ENCODE measurements at places on chromosomes 1 and 21.
A peak's percentile ranks its signal among the peaks of the same experiment; 100 is the strongest.

DNA sequence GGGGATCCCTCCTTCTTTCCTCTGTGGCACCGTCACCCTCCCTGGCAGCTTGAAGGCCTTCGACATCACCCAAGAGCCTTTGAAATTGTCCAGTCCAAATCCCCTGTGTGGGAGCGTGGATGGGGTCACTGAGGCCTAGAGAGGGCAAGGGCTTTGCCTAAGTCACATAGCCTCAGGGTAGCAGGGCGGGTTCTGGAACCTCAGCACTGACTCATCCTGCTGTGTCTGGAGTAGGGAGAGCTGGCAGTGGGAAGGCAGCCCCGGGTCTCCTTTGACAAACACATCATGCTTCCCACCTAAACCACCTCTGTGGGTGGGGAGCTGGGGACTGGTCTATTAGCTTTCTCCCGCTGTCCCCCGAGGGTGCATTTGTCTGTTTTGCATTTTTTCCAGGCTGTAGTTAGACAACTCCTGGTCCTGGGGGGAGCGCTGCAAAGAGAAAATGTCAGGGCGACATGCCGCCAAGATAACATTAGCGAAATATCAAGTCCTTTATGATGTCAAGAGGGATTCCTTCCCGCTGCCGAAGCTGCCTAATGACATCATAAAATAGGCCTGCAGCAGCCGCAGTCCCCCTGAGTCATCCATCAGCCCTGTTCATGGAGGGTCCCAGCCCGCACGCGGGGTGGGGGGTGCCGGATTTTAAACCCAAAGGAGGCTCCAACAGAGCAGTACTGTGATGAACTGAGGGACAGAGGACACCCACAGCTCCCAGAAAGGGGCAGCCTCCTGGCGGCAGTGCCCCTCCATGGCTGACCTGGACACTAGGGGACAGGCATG lies 77.0 kb upstream of the POU3F1 start:
- DNase-seq = no peak

- DNase-seq = no peak
Measured at GRCh38 chr21:34037009-34037795, 36.2 kb upstream of the MRPS6 start.

GRCh38 chr1:115429884-115430283 lies 91.8 kb upstream of the NGF start:
- no peak for DNase-seq

DNA sequence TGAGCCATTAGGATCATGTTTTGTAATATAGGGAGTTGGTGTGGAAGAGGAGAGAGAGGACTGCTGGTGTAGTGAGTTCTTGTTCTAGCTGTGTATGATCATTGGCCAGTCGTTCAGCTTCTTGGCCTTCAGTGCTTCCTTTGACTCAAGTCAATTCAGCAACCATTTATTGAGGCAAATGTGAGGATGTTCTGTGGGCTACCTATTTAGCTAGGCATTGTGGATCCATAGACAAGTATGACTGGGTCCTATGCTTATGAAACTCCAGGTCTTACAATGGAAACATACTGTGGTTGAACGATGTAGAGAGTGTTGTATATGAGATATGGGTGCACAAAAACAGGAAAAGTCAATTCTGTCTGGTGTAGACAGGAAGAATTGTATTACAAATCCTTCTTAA lies 41.7 kb downstream of the NFIA start:
- no peak for DNase-seq

GRCh38 chr21:29403922-29404538 lies 105.3 kb downstream of the BACH1 start:
- DNase-seq = no peak

DNA sequence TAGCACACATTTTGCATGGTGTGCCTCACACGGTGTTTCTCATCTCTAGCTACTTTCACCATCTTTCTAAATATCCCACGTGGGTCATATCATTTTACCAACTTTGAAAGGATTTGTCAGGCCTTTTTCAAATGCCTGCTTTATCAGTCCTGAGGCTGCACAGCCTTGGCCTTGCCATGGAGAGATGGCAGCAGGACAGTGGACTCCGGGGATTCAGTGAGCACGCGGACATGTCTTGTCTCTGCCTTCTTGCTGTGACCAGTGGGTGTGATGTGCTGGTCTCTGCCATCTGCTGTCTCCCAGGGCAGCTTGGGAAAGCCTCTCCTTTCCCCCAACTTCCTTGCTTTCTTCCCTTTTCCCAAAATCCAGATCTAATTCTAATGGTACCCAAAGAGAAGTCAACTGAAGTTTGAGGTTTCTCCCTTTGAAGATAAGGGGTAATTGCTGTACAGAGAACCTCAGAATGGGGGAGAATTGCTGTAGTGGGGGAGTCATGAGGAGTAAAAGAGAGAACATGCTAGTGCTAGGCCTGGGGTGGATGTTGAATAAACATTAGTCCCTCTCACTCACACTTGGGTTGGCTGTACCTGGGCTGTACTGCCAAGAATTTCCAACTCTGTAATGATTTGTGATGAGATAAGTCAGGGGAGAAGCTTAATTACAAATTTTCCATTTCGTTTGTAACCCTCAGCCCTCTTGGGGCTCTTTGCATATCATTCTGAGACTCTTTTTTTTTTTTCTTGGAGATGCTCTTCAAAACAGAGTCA lies 99.5 kb downstream of the GALNT2 start:
- no peak for DNase-seq

DNA sequence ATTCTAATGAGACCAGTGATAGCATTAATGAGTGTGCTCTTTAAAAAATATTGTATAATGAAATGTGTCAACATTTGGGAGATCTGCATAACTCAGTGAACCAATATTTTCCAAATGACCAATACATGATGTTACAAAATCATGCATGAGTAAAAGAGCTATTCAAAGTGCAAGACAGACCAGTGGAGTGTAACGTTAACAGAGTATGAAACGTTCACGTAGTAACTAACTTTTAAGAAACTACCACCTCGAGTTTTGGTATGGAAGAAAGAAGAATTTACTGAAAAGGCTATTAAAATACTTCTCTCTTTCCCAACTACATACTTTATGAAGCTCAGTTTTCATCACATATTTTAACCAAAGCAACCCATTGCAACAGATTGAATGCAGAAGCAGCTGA lies 9.6 kb upstream of the SLC6A9 start:
- no peak for DNase-seq

DNA sequence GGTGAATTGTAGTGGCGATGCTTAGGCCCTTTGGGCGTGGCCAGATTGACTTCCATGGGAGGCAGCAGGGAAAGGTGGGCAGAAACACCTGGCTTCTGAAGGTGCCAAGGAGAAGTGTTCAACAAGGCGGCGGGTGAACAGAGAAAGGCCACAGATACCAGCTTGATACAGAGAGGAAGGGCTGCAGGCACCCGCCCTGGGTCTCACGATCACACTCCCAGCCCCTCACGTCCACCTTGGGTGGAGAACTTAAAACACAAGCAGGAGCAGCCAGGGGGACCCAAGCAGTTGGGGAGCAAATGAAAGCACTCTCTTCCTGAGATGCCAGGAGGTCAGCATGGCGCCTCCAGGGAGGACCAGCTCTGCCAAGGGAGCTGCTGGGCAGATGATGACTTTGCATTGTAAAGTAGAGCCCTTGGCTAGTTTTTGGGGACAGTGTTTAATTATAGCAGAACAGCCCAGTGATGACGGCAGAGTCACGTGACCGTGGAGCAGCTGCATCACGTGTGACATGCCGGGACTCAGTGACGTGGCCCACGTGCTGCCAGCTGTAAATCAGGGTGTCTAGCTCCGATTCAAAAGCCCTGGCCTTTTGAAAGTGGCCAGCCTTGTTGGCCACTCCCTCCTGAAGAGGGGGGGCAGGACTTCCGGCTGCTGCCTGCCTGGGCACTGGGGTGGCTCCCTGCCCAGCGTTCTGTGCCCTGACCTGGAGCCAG lies 19.0 kb downstream of the SLC37A1 start:
- DNase-seq = peak; percentile 41

- no peak for DNase-seq
Measured at GRCh38 chr1:23475641-23476040, 8.3 kb downstream of the ASAP3 start.

GRCh38 chr1:42328047-42328625 lies 6.9 kb downstream of the FOXJ3 start:
- DNase-seq = no peak

DNA sequence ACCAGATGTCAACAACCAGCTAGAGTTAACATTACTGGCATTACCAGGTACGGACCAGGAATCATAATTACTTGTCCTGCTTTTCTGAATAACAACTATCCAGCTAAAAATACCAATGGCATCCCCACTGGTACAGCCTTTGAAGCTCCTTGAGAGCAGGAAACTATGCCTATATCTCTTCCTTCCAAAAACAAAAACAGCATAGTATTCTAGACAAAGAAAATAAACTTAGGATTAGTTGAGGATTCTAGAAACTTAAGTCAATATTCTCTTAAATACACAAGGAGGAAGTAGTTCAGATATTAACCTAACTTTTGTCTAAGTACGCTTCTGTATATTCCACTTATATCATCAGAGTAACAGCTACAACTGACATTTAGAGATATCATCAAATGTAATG lies 3.0 kb downstream of the FUBP1 start:
- DNase-seq = no peak

- no peak for DNase-seq
Measured at GRCh38 chr21:17071093-17071492, 441.8 kb upstream of the CXADR start.

- DNase-seq = no peak
Measured at GRCh38 chr1:1869469-1869868, 21.4 kb downstream of the GNB1 start.

GRCh38 chr1:229191066-229191674 lies 79.7 kb upstream of the RAB4A start:
- no peak for DNase-seq

GRCh38 chr1:207470927-207471326 lies 16.8 kb downstream of the CR2 start:
- no peak for DNase-seq

GRCh38 chr21:36916718-36917117 lies 49.8 kb downstream of the HLCS start:
- DNase-seq = no peak

- no peak for DNase-seq
Measured at GRCh38 chr1:31804098-31804497, 11.7 kb downstream of the SPOCD1 start.

DNA sequence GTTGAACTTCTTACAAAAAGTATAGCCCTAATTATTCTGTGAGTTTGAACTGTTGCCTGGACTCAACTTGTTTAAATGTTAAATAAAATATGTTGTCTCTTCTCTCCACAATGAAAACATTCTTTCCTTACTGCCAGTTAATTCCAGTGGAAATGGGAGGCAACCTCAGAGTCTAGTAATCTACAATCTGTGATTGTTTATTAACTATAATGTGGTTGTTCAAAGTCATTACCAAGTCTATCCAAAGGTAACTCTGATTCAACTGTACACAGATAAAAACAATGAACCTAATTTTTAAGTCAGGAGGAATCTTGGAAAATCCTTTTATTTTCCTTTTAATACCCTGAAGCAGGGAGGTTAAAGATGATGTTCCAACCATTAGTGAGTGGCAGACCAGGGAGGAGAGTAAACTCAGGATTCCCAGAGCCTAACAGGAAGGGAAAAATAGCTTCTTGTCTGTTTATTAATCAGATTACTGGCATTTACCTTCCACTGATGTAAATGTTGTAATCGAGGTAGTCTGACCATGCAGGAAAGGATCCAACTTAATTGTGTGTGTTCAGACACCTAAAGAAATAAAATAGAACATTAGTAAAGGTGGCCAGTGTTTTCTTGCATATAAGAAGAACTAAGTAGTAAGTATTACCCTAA lies 57.1 kb upstream of the TBX15 start:
- no peak for DNase-seq

GRCh38 chr21:42835211-42835610 lies 44.1 kb downstream of the WDR4 start:
- no peak for DNase-seq

GRCh38 chr1:230735447-230735846 lies 11.7 kb upstream of the CAPN9 start:
- DNase-seq = no peak

DNA sequence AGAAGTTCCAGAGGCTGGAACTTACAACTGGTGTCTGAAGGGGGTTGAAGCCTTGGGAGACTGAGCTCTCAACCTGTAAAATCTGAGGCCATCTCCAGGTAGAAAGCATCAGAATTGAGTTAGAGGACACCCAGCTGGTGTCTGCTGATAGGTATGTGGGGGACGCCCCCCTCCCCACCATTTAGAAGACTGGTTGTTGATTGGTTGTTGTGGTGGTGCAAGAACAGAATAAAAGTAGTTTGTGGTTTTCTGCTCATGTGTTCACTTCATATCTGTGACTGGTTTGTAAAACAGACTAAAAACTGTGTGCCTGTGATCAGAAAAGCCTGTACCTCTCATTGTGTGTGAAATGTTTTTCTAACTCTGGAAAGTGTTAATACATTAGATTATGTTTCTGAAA lies 33.2 kb upstream of the PDE4B start:
- DNase-seq = no peak

GRCh38 chr21:43343992-43344886 lies 82.7 kb downstream of the SIK1 start:
- DNase-seq = no peak

- DNase-seq = no peak
Measured at GRCh38 chr1:225917536-225917935, 6.5 kb downstream of the PYCR2 start.
